ENCODE measurements at places on chromosomes 6 and 20.
A peak's percentile ranks its signal among the peaks of the same experiment; 100 is the strongest.

DNA sequence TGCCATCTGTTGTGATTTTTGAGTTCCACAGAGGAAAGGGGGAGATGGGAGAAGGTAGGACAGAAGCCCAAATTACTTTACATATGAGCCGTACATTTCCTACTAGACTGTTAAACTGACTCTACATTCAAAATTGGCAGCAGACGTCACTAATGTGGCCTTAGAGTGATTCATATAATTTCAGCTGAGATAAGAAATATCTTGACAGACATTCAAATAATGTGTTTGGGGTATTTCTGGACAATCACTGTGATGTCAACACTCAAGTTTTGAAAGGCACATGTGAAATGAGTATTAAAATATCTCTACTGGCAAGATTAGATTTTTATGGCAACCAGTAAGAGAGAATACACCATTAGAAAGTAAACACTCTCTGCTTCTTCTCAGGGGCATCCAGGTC is 104.0 kb downstream of the MTFR2 start:
- no peak for DNase-seq

DNA sequence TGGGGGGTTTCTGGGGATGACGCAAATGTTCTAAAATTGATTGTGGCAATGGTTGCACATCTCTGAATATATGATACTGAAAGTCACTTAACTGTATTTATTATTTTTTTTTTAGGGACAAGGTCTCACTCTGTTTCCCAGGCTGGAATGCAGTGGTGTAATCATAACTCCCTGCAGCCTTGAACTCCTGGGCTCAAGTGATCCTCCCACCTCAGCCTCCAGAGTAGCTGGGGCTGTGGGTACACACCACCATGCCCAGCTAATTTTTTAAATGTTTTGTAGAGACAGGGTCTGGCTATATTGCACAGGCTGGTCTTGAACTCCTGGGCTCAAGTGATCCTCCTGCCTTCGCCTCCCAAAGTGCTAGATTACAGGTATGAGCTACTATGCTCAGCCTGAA is 33.4 kb downstream of the NOL4L start:
- DNase-seq, result no peak

GRCh38 chr20:60490217-60491050 is 532.2 kb downstream of the CDH26 start:
- no peak for DNase-seq

DNA sequence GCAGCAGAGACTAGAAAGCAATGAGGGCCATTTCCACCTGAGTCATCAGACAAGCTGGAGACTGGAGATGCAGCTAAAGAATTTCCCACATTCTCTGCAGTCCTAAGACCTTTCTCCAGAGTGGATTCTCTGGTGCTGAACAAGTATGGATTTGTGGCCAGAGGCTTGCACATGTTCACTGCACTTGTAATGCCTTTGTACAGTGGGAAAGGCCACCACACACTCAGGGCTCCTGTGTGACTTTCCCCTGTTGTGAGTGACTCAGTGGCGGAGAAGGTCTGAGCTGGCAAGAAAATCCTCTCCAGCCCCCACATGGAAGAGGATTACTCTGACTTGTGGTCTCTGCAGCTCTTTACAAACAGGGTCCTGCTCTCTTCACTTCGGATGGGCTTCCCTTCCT is 192.3 kb downstream of the C6orf118 start:
- DNase-seq, result no peak

DNA sequence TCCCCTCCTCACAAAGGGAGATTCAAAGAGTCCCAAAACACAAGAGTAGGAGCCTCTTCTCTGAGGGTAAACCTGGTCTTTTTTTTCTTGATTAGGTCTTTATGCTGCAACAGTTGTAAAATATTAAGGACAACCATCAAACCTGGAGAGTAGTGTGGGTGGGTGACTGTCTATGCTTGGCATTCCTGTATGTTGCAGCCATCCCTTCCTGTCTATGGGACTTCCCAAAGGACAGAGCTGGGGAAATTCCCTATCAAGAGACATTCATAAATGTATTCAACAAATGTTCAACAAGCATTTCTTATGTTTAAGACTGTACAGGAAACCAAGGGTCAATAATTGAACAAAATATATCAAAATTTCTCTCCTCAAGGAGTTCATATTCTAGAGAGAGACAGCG is 5.5 kb downstream of the BTN2A2 start:
- no peak for DNase-seq

DNA sequence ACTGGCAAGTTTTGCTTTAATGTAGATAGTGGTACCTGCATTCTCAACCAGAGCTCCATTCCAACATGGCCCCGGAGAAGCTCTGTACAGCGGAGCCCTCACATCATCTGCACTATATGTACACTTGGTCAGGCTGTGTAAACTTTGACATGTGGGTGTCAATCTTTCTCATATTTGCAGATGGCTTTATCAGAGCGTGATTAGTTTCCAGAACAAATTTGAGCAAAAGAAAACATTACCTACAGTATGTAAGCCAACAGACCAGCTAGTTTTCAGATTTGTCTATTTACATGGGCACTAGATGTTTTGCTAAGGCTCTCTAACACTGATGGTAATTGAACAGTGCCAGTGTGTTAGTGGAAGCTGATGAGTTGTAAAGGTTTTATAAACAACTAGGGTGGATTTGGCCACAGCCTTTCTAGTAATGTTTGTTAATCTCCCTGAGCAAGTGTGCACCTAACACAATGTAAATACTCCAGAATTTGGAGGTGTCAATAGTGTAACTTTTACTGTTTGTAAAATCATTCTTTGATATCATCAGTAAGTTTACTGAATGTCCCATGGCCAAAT is 131.8 kb downstream of the FOXA2 start:
- no peak for DNase-seq

DNA sequence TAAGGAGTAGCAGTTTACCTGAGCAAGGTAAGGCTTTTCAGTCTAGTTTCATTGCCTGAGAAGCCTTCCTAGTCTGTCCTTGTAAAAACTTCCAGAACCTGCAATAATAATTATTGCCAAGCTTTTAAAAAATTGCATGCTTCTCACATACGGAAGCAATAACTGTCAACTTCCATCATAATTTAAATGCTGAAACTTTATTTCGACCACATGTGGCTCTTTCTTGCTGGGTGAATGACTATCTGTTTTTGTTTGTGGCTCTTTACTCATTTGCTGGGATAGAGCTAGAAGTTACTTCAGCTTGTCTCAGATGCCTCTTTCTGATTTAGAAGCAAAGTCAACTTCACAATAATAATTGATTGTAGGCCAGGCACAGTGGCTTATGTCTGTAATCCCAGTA is 95.9 kb upstream of the COL21A1 start:
- DNase-seq, result no peak

DNA sequence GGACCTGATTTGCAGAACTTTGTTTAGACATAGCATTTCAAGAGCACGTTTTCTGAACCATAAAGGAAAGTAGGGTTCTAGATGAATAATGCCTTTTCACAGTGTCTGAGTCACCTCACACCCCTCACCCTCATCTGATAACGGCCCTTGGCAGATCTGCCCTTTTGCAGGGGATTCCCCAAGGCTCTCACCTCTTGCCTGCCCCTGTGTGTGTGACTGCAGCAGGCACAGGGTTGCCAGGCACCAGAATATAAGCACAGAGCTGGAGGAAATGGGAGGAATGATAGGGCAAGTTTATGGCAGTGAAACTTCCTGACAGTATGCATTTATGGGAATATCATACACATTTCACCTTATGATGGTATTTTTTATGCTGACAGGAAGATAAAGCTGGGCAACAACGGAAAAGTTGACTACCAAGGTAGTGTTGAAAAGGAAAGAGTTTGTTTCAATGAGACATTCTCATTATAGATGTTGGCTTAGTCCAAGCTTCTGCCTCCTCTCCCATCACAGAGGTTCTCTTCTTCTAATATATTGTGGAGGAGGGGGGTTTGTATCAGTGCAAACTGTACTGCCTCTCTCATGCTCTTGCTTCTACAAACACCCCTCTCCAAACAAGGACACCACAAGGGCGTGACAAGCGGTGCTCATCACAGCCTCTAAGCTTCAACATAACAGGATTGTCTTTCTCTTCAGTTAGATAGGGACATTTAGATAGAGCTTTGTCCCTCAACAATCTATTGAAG is 101.5 kb upstream of the BACH2 start:
- peak; percentile 82 for DNase-seq

DNA sequence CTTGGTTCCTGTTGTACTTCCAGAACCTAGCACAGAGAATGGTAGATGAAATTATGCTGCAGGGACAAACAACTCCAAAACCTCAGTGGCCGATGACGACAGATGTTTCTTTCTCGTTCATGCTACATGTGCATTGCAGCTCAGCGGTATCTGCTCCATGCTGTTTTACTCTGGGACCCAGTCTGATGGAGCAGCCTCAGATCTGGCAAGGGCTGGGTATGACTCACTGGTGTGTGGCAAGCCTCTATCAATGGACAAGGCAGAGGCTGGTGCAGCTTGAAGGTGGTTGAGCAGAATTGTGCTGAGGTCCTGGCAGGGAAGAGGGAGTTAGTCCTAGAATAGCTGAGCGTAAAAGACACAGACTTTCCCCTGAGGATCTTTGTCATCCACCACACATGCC is 10.3 kb upstream of the BLCAP start:
- DNase-seq, result no peak

- no peak for DNase-seq
Observed at GRCh38 chr6:100475554-100476320, 11.0 kb upstream of the SIM1 start.

DNA sequence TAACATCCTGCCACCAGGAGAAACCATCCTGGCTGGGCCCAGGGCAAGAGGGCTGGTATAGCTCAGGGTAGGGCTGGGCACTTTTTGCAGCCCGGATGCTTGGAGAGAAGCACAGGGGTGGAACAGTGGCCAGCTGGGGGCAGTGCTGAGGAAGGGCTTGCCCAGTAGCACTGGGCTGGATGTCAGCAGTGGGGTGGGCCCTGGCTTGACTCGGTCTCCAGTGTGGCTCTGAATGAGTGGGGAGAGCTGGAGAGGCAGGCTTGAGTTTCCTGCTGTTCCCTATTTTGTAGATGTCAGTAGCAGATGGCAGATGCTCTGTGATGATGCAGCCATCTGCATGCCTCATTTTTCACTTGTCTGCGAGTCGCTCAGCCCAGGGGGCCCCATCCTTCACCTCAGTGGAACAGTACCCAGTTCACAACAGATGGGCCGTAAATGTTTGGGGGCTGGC is 56.3 kb upstream of the TULP1 start:
- DNase-seq, result no peak

DNA sequence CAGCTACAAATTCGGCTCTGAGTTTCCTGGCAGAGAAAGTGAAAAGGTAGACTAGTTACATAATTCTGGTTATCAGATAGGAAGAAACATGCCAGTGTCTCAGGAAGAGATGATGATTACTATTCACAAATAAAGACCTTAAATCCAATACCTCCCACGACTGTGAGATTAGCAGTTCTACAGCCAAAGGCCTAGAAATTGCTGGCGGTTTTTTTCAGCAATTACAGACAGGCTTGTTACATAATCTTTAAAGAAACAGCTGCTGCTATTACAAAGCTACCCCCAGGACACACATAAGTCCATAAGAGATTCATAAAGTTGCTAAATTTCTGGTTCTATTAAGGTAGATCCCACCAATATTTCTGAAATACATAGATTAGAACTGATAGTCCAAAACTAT is 40.2 kb downstream of the PIGU start:
- no peak for DNase-seq

- DNase-seq, result no peak
Observed at GRCh38 chr6:44404022-44404714, 16.7 kb downstream of the CDC5L start.

DNA sequence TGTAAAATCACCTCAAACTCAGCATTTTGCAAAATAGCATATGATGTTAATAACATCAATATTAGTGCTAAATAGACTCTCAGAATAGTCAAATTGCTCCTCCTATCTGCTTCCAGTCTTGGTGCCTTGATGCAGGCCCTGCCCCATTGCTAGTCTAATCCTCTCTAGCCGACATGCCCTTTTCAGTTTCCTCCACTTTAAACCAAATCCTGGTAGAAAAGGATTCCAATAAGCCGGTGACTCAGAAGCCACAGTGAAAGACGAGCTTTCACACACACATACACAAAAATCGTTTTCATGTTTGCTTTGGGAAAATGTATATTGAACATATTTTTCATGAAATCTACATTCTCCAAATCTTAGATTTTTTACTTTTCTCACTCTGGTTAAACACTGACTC is 203.1 kb downstream of the LMBRD1 start:
- DNase-seq, result no peak

- DNase-seq, result no peak
Observed at GRCh38 chr6:10434235-10434634, 19.4 kb upstream of the TFAP2A start.

DNA sequence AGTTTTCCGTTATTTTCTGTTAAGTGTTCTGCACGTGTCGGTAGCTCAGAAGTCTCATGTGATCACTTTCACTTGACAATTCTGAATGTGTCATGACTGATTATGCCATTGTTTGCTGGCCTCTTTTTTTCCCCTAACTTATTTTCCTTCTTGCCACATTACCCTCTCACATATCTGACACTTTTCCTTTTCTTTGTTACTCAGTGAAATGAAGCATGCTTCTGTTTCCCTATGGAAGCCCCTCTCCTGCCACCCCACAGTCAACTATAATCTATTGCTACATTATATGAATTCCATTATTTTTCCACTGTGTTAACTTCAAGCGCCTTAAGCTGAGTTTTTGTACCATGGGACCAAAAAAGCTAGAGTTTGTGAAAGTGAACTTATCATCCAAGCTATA is 531.6 kb upstream of the HS3ST5 start:
- DNase-seq, result no peak

GRCh38 chr20:1469925-1470571 is 3.4 kb upstream of the NSFL1C start:
- no peak for DNase-seq

DNA sequence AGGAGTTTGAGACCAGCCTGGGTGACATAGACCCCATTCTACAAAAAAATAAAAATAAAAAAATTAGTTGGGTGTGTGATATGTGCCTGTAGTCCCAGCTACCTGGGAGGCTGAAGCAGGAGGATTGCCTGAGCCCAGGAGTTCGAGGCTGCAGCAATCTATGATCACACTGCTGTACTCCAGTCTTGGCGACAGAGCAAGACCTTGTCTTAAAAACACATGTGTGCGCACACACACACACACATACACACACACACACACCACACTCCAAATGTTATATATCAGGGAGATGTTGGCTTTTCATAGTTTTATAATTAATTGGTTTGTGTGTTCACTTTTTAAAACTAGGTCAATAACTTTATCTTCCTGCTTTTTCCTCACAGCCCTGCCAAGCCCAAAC is 110.5 kb downstream of the RTN4IP1 start:
- DNase-seq, result no peak

DNA sequence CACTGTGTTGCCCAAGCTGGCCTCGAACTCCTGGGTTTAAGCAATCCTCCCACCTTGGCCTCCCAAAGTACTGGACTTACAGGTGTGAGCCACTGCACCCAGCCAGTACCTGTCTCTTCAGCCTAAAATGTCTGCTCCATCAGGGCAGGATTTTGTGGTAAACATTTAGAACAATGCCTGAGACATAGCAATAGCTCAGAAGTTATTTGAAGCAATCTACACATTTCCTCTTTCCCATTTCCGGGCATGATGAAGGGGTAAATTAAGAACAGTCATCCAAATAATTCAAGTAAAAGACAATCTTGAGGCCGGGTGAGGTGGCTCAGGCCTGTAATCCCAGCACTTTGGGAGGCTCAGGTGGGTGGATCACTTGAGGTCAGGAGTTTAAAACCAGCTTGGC is 69.0 kb upstream of the ZNF217 start:
- DNase-seq, result no peak

Data from activated gamma-delta T cell treated with anti-CD3 and anti-CD28 coated beads, Interleukin-2, amount 50 U/mL, for 16 hours (primary cell).